ENCODE measurements at places on chromosomes 7 and 10.

- no peak for DNase-seq
Observed at GRCh38 chr7:82599895-82600294, 156.3 kb upstream of the CACNA2D1 start.

GRCh38 chr10:19640566-19641263, 175.5 kb upstream of the PLXDC2 start:
- no peak for DNase-seq

- DNase-seq: no peak
Observed at GRCh38 chr7:155591055-155591775, 44.9 kb upstream of the CNPY1 start.

- DNase-seq: no peak
Observed at GRCh38 chr10:77993620-77994019, 35.7 kb downstream of the POLR3A start.

DNA sequence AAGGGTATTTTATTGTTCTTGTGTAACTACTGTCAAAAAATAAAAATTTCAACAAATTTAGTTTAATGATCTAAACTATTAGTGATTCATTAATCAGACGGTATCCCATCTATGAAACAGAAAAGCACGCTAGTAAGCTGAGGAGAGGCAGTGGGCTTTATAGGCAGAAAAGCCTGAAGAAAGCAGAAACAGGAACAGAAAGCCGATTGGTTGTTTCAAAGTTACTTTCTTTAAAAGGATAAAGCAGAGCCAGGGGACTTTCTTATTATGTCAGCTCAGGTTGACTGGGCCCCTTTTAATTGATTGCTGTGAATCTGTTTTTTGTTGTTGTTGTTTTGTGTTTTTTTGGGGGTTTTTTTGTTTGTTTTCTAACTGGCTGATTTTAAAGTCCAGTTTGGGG, 105.5 kb downstream of the TES start:
- no peak for DNase-seq

- DNase-seq: no peak
Observed at GRCh38 chr7:101622609-101623173, 6.4 kb downstream of the MYL10 start.

- DNase-seq: no peak
Observed at GRCh38 chr7:41747961-41748360, 45.1 kb upstream of the INHBA start.

Measured in thoracic aorta (tissue), 2 donors.